ENCODE measurements at places on chromosomes 4 and X.
A peak's percentile ranks its signal among the peaks of the same experiment; 100 is the strongest.

DNA sequence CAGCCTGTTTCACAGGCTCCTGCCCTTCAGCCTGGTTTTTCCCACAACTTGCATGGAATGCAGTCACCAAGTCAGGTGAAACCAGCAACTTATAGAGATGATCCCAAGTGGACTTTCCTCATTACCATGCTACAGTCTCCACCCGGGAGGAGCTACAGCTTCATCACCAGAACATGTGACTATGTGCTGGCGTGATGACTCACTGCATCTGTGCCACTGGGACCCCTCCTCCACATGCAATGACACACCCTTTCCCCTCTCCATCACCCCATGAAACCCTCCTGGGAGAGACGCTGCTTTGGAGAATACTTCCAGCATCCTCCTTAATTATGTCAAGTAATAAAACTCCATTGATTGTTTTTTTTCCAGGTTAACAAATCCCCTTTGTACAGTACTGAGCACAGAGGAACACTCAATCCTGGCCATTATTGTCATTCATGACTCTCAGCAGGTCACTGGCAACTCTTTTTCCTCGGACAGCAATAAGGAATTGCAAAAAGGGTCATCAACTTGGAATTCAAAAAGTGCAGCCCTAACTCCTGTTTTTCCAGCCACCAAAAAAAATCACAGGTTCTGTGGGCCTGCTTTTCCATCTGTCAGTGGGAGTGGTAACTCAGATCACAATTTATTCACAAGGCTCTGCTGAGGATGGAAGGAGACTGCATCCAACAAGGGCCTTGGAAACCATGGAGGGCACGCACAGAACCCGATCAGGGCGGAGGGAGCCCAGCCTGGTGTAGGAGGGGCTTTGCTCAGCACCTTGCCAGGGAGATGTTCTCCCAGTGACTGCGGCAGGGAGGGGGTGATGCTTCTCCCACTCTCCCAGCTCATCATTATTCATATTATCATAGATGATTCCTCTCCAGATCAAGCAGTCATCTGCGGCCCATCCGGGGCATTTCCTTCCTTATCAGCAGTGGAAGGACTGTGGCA, 17.4 kb downstream of the QDPR start:
- no peak for DNase-seq

- DNase-seq: no peak
Observed at GRCh38 chrX:20001588-20001987, 10.7 kb upstream of the BCLAF3 start.

DNA sequence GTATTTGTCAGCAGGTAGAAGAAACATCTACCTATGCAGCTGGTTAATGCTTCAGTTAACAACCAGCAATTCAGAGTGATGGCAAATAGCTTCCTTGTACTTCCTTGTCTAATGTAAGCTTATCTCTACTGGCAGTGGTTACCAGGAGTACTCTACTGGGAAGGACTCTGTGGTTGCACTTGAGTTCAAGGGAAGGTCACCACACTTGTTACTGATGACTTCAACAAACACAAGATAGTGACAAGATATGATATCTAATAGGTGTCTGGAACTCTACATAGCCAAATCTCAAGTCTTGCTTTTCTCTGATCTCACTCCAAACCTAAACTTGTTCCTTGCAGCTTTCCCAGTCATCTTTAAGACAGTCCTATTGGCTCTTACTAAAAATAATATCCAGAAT, 1644.9 kb upstream of the TENM3 start:
- DNase-seq: no peak

GRCh38 chr4:60313611-60314178, 886.4 kb upstream of the ADGRL3 start:
- no peak for DNase-seq

- DNase-seq: no peak
Observed at GRCh38 chrX:151153086-151153485, 23.3 kb upstream of the GPR50 start.

DNA sequence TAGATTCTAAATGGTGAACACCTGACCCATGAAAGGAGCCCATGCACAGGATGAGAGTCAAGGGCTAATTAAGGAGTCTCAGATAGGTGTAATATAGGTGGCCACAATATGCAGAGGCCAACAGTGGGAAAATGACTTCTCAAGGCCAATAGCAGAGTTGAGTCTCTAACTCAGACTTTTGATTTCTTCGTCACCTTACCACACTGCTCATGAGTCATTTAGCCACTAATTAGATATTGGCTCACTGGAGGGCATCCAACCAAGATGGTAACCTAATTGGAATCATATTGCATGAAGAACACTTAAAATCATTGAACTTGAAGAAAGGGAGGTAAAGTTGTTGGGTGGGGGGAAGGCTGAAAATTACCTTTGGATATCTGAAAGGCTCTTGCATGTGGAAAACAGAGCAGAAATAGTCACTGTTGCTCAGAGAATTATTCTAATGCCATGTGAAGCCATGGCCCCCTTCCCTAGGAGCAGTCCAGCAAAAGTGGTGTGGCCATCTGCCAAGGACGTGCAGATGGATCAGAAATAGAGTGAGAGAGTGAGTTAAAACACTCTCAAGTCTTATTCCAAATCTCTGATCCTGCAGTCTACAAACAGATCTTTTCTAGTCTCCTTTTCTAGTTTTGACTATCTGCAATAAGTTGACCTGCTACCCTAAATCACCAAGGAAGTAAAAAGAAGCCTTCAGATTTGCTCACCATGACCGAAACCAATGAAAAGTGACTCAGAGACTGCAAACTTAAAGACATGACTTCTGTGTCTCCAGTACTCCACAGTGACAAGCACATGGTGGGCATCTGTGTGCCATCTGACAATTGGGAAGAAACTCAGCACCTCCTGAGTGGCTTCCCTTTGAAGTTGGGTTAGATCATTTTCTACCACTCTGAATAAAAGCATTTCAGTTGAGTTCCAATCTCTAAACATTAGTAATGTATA, 93.9 kb upstream of the C1QTNF7 start:
- DNase-seq: no peak

GRCh38 chr4:184281231-184282139, 63.8 kb upstream of the ENPP6 start:
- DNase-seq: no peak

- DNase-seq: peak; percentile 15
Observed at GRCh38 chr4:111854494-111855087, 290.7 kb upstream of the FAM241A start.

GRCh38 chr4:110049951-110050925, 137.6 kb downstream of the EGF start:
- DNase-seq: peak; percentile 25

DNA sequence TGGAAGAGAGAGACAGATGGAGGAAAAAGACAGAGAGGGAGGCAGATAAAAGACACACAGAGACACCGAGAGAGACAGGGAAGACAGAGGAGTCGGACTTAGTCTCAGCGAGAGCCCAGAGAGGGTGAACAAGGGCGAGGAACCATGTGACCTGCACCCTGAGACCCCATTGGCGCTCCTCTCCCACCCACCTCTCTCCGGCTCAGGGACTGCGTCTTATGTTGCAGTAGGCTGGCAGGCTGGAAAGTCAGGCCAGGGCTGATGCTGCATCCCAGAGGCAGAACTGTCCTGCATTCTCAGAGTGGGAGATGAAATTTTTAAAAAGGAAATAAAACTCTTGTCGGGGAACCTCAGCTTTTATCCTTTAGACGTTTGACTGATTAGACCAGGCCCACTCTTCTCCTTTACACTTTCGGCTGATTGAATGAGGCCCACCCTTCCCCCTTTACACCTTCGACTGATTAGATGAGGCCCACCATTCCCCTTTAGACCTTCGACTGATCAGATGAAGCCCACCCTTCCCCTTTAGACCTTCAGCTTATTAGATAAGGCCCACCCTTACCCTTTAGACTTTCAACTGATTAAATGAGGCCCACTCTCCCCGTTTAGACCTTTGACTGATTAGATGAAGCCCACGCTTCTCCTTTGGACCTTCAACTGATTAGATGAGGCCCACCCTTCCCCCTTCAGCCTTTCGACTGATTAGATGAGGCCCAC, 29.5 kb upstream of the IL3RA start:
- DNase-seq: no peak

- DNase-seq: no peak
Observed at GRCh38 chr4:76736414-76736813, 161.5 kb downstream of the SOWAHB start.

DNA sequence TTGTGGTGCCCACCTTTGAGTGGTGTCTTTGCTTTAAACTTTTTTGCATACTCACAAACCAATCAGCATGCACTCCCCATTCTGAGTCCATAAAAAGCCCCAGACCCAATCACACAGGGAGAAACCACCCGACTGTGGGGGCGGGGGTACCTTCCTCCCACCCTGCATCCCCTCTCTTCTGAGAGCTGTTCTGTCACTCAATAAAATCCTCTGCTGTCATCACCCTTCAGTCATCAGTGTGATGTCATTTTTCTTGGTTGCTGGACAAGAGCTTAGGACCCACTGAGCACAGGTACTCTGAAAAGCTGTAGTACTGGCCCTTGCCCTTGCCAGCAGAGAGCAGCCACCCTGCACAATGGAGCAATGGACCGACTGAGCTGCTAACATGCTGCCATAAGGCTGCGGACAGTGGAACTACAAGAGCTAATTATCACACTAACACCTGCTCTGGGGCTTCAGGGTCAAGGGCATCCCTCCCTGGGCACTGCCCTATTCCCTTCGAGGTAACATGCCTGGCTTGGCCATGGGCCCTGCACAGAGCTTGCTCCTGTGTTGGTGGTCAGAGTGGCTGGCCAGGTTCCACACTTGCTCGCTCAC, 62.9 kb upstream of the PGRMC2 start:
- no peak for DNase-seq

All from right kidney (tissue), 9 donors.